ENCODE measurements at places on chromosomes 5 and 9.

- DNase-seq, result no peak
Measured at GRCh38 chr5:83709973-83710372, 10.7 kb downstream of the HAPLN1 start.

DNA sequence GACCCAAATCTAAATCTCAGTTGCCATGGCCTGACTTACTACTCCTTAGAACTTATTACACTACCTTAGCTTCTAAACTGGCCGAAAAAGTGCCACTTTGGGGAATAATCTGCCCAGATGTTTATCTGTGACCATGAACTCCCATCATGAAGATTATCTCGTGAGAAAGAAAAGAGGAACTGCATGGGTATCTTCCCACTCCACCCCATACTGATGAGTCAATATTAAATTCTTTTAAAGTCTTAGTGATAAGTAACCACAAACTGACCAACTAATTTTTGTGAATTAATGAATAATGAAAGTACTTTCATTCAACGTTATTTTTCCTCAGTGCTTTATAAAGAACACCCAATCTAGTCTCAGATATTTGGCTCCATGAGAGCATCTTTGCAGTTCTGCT, 493.5 kb downstream of the EBF1 start:
- DNase-seq, result no peak

DNA sequence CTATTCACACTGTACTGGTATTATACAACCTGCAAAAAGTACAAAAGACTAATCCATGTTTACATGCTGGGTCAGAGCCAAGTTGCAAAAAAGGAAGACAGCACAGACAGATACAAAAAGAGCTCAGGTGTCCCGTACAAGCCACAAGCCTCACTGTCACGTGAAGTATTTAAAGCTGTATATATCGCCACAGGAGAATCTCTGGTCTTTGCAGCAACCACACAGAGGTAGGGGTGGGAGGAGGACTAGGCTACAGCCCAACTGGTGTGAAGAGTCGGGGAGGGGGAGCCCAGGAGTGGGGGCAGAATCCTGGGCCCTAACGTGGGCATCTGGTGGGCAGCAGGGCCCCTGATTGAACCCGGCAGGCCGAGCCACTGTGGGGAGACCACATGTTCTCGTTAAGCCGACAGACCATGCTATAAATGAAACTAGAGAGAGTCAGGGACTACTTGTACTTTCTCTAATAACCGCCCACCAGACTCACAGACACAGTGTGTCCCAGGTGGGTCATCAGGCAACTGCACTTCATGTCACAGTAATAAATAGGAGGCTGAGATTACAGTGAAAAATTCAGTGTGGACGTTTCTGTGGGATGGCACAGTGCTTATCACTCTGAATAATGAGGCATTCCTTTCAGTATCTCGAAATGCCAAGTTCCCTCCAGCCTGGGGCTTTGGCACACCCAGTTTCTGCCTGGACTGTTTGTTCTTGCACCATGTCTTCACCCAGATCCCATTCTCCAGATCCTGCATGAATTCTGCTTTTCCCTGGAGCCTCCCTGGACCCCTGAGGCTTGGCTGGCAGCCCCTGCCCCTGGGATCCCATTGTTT, 79.3 kb upstream of the SH3PXD2B start:
- DNase-seq, result no peak

DNA sequence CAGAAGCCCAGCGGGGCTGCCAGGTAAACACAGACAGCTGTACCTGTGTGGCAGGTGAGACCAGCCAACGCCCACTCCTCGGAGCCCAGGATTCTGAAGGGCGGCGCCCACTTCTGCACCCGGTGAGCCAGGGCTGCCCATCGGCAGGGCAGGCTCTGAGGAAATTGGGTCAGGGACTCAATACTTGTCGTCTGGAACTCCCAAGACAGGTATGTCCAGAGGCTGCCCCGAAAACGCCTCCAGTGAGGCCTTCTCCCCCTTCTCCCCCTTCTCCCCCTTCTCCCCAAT, 19.8 kb downstream of the GLT6D1 start:
- no peak for DNase-seq

GRCh38 chr5:82405161-82405560, 127.0 kb upstream of the RPS23 start:
- no peak for DNase-seq

GRCh38 chr5:153543288-153543687, 52.8 kb downstream of the GRIA1 start:
- no peak for DNase-seq

GRCh38 chr9:69132361-69132760, 41.7 kb upstream of the TJP2 start:
- DNase-seq, result no peak

GRCh38 chr5:43208658-43209057, 16.6 kb downstream of the NIM1K start:
- peak; percentile 13 for DNase-seq

- no peak for DNase-seq
Measured at GRCh38 chr9:4020038-4020754, 279.7 kb downstream of the GLIS3 start.

DNA sequence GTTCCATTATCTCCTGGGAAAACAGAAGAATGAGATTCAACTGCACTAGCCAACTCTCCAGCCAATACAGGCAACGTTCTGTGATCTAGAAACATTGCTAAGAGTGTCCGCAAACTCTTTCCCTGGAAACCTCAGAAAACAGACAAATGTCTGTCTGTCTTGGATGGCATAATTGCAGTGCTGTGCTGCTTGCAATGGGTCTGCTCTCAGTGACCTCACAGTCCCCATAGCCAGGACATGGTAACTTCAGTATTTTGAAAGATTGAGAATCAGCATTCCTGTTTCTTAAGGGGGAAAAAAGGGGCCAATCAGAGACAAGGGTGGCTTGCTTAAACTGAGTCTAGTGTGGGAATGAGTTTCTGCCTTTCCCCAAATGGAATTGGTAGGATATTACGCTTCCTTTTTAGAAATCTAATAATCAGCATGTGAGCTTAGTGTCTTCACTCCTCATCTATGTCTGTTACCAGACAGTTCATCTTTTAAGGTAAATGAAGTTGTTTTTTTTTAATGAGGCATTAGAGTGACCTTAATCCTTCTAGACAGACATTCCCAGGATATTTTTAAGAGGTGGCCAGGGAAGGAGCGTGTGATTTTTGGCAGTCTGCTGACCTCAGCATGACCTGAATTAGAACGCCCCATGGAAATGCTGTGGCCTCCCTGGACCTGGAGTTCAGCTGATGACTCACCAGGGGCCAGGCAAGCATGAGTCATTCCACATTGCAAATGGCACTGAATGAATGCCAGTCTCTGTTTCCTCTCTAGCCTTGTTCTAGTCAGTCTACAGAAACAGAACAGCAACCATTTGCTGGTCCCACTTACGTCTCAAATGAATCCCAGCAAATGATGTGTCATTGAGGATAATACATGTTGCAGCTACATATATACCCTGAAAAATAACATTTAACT, 210.2 kb upstream of the ACTBL2 start:
- no peak for DNase-seq

DNA sequence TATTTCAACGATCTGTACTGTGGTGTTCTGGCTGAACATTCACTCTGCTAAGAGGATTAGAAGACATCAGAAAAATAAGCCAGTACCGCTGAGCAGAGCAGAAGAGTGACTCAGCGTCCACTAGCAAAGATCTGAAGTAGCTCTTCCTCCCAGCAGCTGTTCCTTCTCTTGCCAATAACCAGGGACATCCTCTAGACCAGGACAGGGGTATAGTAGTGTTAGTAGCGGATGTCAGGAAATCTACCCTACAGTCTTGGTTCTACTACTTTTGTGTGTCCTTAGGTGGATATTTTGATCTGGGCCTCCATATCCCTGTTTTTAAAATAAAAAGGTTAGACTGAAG, 103.6 kb downstream of the TSSK1B start:
- no peak for DNase-seq

- no peak for DNase-seq
Measured at GRCh38 chr5:133709209-133709725, 96.9 kb upstream of the FSTL4 start.

DNA sequence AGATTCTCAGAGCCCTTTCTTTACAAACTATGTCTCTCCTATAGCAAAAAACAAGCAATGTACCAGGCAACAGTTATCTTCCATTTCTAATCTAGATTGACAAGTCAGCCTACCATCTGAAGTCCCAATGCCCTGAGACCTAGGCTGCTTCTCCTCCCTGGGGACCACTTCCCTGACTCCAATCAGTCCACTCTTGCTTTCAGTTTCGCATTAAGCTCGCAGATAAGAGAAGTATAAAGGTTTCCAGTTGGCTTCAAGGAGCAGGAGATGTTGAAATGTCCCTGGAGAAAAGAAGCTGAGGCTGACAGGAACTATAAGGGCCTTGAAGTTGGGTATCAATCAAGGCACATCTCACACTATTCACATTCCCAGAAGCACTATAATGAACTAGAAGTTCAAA, 32.3 kb downstream of the ERP44 start:
- DNase-seq, result no peak

DNA sequence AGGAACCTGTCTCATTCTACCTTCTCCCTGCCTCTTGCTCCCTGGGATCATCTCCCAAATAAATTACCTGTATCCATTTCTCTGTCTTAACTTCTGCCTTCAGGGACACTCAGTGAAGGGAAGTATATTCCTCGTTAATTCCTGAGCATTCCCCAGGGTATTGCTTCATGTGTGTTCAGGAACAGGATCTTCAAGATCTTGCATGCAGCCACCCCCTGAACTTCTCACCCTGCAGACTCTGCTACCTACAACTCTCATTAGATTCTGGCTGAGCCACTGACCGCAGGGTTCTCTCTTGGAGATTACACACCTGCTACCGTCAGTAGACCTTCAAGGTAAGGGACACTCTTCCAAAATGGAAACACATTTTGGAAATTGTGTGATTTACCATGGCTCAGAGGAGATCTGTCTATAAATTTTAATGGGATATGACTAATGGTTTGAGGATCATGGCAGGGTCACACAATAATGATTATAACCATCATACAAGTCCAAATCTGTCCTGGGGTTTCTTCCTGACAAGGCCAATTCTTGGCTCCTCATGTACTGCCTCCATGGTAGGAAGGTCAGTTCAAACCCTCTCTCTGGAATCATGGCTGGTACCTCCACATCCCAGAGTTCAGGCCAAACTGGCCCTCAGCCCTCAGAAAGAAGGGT, 38.9 kb upstream of the UGCG start:
- no peak for DNase-seq

GRCh38 chr5:176575066-176575465, 25.9 kb downstream of the CDHR2 start:
- no peak for DNase-seq

- no peak for DNase-seq
Measured at GRCh38 chr9:95182854-95183563, 134.5 kb downstream of the FANCC start.

GRCh38 chr5:11981986-11982385, 77.7 kb upstream of the CTNND2 start:
- DNase-seq, result no peak

- DNase-seq, result no peak
Measured at GRCh38 chr9:83701769-83702168, 6.0 kb downstream of the UBQLN1 start.

GRCh38 chr5:55241746-55242145, 8.3 kb upstream of the CCNO start:
- DNase-seq, result peak; percentile 65

DNA sequence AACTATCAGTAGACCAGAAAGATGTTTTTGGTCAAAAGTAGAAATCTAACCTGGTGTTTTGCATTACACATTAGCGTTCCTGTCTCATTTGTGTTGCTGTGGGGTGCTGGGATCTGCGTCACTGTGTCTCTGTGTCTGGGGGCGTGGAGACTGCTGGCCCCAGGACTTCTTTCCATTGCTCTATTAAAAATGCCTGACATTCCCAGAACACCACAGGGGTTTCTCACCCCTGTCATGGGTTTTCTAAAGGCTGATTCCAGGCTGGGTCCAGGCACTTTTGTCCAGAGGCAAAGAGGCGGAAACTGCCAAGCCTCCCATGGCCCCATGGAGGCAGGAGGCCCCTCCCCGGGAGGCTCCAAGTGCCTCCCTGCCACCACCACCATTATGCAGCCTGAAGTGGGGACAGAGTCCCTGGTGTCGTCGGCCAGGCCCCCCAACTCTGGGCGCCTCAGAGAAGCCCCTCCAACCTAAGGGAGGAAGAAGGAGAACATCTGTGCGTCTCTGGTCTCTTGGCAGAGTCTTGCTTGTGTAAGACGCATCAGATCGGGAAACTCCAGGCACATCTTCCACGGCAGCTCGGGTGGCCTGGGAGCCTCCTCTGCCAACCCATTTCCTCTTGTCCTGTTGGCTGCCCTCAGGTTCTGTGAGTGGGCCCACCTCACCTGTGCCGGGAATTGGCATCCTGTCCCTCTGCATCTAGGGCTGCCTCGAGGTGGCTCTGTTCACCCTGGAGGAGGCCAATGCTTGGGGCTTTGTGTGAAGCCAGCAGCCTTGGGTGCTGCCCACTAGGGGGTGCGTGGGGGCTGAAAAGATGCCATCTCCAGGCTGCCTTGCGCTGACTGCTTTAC, 13.8 kb upstream of the PLEKHG4B start:
- DNase-seq, result no peak

DNA sequence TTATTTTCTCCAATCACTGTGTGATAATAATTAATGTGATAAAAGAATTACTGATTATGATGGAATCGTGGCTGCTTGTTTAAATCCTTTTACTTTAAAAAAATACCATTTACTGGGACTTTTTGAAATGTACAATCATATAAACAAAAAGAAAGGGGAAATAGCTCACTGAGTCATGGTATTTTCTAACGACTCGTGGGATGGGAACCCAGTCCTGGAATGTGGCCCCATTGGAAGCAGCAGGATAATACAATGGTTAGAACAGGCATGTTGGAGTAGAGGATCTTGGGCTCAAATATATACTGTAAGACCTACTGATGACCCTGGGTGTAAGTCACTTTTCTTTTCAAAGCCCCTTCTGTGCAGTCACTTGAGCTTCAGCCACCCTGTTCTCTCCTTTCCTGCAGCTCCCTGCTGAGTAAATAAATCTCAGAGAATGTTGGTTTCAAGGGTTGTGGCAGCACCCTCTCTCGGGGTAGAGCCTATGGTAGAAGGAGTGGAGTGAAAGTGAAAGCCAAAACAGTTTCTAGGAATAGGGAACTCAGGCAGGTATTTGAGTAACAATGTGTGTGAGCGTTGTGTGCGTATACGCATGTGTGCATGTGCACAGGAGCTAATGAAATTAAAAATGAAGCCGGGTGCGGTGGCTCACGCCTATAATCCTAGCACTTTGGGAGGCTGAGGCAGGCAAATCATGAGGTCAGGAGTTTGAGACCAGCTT, 40.8 kb upstream of the LARP1 start:
- peak; percentile 58 for DNase-seq

DNA sequence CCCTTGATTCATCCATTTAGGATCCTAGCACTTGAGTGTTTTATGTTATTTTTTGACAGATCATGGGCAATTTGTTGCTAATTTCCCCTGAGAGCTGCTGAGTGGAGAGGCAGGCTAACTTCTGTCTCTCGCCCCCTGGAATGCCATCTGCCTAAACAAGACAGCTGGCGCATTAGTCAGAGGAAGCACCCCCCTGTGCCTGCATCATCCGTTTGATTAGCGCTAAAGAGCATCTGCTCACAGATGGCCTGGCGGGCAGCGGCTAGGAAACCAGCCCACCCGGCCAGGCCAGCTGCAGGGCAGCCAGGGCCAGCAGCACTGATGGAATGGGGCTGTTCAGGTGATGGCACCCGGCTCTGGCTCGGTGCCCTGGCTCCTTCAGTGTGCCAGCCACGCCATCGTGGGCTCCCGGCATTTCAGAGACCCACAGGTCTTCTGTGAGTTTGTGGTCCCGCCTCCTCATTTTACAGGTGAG, 22.9 kb upstream of the ASS1 start:
- no peak for DNase-seq
